ENCODE measurements at places on chromosomes 12 and 14. TPM values are rescaled to one million over a fixed set of nuclear protein-coding genes. Genes with fewer than 3 reads are reported as not detected.

GATC gene
- 8.5 TPM for polyA plus RNA-seq

SLC10A1 gene
- 0.23 TPM for polyA plus RNA-seq

HOXC12 gene
- not detected for polyA plus RNA-seq

CISTR gene
- not detected for polyA plus RNA-seq

JAG2 gene
- 0.95 TPM for polyA plus RNA-seq

SERPINA10 gene
- polyA plus RNA-seq: 1.7 TPM

SELPLG gene
- polyA plus RNA-seq: not detected

ALG10 gene
- 5.0 TPM for polyA plus RNA-seq

NKX2-1 gene
- polyA plus RNA-seq: not detected

RNASE4 gene
- not detected for polyA plus RNA-seq

PKP2 gene
- 0.48 TPM for polyA plus RNA-seq

KRT3 gene
- not detected for polyA plus RNA-seq

KIF5A gene
- 24.5 TPM for polyA plus RNA-seq

KRT7 gene
- not detected for polyA plus RNA-seq

CD163 gene
- polyA plus RNA-seq: not detected

SDR9C7 gene
- polyA plus RNA-seq: 0.54 TPM

TMEM63C gene
- 0.29 TPM for polyA plus RNA-seq

BTG1 gene
- polyA plus RNA-seq: 3.9 TPM

TRHDE gene
- 3.8 TPM for polyA plus RNA-seq

IKZF4 gene
- polyA plus RNA-seq: 1.0 TPM
